T47D (cell line): ENCODE measurements at places on chromosomes 13 and 19.

DNA sequence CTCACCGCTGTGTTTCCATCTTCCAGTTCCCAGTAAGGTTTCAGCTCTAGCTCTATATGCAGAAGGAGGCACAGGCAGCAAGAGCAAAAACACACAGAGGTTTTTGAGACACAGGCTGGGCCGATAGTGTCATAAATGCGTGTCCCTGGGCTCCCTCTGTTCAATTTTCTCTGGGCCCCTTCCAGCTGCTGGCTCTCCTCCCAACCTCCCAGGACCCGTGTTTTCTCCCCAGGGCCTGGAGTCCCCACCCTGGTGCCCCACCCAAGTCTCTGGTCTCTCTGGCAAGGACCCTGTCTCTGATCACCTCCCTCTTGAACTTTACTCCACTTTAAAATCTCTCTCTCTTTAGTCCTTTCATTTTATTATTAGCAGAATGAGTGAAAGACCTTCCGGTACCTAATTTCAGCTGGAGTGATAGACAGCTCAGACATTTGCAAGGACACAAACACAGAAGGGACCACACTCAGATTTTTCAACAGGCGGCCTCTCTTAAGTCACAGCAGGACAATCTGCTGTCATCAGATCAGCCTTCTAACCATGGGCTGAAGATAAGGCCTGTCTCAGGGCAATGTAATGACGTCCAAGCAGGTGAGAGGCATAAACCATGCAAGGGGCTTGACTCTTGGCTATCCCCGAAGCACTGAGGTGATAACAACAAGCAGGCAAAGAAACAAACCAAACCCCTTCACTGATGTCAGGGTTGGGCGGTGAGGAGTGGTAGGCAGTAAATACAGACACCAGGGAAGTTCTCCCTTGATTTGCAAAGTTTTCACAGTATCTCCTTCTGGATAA, 190.0 kb upstream of the IRS2 start:
- no peak for DNase-seq

- DNase-seq: no peak
Measured at GRCh38 chr13:84569366-84569765, 687.1 kb upstream of the SLITRK1 start.

DNA sequence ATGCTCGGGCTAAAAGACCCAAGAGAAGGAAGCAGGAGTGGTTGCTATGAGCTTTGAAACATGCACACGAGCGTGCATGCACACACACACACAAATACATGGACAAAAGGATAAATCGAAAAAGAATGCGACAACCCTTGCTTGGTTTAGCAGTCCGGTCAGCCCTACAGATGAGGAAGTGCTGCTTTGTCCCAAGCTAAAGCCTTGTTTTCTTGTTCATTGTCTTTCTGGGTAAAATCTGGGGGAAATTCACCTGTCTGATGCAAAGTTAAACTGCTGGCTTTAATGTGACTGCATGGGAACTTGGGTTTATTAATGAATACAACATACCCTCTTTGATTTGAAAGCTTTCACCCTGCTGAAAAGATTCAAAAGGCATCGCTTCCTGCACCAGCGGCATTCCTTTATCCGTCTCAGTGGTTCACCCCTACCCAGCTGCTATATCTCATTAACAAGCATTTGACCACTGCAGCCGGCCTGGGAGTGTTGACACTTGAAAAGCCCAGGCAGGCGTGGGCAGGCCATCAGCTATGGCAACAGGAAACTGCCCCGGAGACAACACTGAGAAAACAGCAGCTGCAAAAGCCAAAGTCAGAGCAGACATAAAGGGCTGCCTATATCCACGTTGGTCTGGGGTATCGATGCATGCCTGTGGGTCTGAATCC, 301.7 kb downstream of the NDFIP2 start:
- DNase-seq: no peak

- DNase-seq: no peak
Measured at GRCh38 chr19:50557009-50557613, 11.1 kb downstream of the LRRC4B start.

DNA sequence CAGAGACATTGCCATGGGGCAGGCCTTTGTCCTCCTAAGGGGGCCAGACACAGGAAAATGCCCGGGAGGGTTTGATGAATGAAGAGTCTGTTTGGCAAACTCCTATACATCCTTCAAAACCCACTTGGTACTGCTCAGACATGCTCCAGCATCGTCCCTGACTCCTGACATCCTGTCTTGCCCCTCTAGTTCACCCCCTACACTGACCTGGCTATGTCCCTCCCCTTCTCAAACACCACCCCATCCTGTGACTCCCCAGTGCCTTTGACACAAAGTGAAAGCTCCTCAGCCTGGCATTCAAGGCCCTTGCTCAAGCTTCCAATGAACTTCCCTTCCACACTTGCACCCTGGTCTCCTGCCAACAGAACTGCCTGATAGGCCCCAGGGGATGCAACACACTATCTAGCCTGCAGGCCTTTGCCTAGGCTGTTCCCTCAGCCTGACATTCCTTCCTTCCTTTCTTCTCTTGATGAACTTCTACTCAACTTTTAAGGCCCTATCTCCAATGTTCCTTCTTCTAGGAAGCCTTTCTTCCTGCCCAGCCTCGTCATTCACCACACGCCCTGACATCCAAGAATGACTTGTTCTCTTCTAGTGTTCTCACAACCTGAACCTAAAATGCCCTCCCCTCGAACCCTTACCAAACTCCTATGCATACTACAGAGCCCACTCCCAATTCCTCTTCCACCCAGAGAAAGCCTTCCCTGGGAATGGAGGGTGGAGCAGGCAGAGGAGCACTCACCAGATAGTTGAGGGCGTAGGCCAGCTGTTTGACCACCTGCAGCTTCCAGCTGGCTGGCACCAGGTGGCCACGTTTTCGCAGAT, 12.4 kb downstream of the JAK3 start:
- DNase-seq: no peak

- no peak for DNase-seq
Measured at GRCh38 chr19:45323671-45324081, 1.0 kb upstream of the CKM start.

- DNase-seq: peak; percentile 17
Measured at GRCh38 chr13:98721825-98722510, 30.5 kb downstream of the SLC15A1 start.
